ENCODE measurements at places on chromosomes 5 and 9.

DNA sequence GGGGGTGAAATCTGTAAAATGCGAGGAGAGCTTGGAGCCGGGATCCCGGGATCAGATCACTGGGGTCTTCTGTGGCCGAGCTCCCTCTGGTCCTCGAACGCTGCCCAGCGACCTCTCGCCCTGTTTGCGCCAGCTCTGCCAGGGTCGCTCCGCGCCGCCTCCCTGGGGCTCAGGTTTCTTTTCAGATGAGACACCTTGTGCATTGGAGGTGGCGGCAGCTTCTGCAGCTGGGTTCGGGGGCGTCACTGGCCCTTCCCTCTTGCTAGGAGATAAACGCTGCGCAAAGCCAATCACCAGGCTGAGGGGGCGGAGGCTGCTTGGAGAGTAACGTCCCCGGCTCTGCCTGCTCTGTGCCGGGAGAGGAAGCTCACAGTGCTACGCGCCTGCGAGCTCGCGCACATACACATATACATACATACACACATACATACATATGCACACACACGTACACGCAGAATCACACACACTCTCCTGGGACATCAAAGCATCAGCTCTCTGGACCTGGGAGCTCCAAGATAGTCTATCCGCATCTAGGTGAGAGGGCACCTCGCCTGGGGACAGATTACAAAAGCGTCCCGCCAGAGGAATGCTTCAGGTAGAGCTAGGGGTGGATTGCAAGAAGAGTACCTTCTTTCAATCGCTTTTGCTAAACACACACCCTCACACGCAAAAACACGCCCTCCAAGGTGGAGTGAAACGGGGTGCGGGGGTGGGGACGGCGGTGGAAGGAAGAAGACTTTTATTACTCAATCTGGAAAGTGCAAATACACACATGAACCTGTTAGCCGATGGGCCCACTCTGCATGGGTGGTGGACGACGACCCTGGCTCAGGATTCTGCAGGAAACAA, at the start of gene ST8SIA4:
ST8SIA4 (minus strand) TSS at position 244 of the 849 bp plus-strand sequence. CDS start 327 bp downstream, outside the sequence.
- peak within 1 kb of the TSS; percentile 94 for H3K27ac ChIP-seq
- peaks cover 22% of the 10 kb centered on the region for H3K36me3 ChIP-seq
- H3K27me3 ChIP-seq, result no peaks in the 10 kb centered on the region
- H3K4me3 ChIP-seq, result peak within 1 kb of the TSS; percentile 93
- DNase-seq, result peak; percentile 96

GRCh38 chr5:10578869-10579268, 15.0 kb downstream of the ANKRD33B start:
- no peaks in the 10 kb centered on the region for H3K36me3 ChIP-seq
- peaks cover 3% of the 10 kb centered on the region for H3K27me3 ChIP-seq
- peaks cover 31% of the 10 kb centered on the region for H3K4me1 ChIP-seq

DNA sequence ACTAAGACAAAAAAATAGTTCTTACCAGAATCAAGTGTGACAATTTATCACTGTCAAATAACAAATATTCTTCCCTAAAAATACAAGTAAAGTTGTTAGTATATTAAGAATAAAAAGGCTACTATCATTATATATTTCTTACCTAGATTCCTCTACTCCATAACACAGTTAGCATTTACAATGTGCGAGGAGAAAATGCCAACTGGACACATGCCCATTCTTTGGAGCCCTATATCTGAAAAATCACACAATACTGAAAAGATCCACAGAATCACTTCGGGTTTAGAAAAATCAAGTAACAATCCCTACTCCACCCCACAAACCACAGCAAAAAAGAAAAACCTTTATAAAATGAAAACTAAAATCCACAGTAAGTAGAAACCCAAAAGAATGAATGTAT, 70.9 kb downstream of the PKD2L2 start:
- peaks cover 36% of the 10 kb centered on the region for H3K36me3 ChIP-seq
- no peaks in the 10 kb centered on the region for H3K27me3 ChIP-seq
- H3K27ac ChIP-seq, result no peak overlapping the region

GRCh38 chr9:97985058-97985861, 2.1 kb downstream of the ANP32B start:
- H3K36me3 ChIP-seq, result peaks cover 25% of the 10 kb centered on the region
- H3K4me1 ChIP-seq, result peaks cover 64% of the 10 kb centered on the region

DNA sequence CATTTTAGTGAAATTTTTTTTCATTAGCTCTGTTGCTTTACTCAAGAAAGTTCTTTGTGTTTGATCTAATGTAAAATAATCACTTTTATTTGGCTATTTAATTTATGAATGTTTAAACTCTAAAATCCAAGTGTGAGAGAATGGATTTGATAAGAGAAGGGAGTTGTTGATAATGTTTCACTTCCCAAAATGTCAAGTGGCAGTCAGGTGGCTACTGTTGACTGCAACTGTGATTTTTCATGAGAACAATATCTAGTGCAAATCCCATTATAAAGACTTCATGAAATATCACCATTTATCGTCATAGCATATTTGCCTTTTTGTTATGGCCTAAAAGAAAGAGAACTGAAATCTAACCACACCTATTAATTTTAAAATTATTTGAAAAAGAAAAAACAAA, 118.3 kb upstream of the SNX2 start:
- no peaks in the 10 kb centered on the region for H3K4me1 ChIP-seq
- no peaks in the 10 kb centered on the region for H3K36me3 ChIP-seq
- no peak overlapping the region for H3K4me3 ChIP-seq
- no peak for DNase-seq

DNA sequence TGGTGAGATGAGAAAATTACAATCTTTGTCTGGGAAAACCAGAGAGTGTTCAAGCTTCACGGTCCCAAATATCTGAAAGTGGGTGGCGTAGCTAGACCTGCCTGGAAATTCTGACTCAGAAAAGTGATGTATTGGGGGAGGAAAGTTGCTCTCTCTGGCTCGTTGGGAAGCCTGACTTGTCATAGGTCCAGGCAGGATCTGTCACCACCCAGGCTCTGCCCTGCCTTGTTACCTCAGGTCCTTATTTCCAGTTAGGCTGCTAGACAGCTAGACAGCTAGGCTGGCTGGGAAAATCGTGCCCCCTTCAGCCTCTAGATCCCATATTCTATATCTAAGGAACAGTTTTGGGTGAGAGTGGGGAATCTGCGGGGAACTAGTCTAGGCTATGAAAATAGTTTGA, 41.0 kb upstream of the HCN1 start:
- H3K27me3 ChIP-seq, result no peaks in the 10 kb centered on the region
- H3K27ac ChIP-seq, result no peak overlapping the region
- no peak for DNase-seq
- H3K4me1 ChIP-seq, result no peaks in the 10 kb centered on the region
- H3K4me3 ChIP-seq, result no peak overlapping the region

- H3K36me3 ChIP-seq, result peaks cover 74% of the 10 kb centered on the region
- no peak for DNase-seq
- H3K4me3 ChIP-seq, result no peak overlapping the region
- H3K4me1 ChIP-seq, result peaks cover 50% of the 10 kb centered on the region
- H3K27me3 ChIP-seq, result no peaks in the 10 kb centered on the region
- H3K27ac ChIP-seq, result no peak overlapping the region
Measured at GRCh38 chr5:80128141-80128540, 93.0 kb downstream of the THBS4 start.

DNA sequence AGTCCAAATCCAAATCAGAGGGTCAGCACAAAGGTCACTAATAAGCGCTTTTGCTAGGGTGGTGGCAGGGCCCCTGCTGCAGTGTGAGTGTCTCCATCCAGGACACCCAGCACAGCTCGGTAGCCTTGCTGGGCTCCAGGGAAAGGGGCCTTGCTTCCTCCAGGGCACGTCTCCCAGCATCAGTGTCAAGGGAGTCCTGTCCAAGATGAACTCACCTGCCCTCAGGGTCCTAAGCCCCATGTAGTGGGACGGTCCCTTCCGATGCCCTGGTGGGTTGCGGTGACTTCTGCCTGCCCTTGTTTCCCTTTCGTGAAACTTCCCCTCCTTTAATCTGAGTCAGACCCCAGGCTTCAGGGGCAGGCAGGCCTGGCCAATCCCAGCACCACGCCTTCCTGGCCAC, 101.7 kb downstream of the ZNF354C start:
- no peaks in the 10 kb centered on the region for H3K36me3 ChIP-seq
- H3K27ac ChIP-seq, result no peak overlapping the region
- DNase-seq, result no peak
- no peaks in the 10 kb centered on the region for H3K27me3 ChIP-seq
- H3K4me1 ChIP-seq, result no peaks in the 10 kb centered on the region

DNA sequence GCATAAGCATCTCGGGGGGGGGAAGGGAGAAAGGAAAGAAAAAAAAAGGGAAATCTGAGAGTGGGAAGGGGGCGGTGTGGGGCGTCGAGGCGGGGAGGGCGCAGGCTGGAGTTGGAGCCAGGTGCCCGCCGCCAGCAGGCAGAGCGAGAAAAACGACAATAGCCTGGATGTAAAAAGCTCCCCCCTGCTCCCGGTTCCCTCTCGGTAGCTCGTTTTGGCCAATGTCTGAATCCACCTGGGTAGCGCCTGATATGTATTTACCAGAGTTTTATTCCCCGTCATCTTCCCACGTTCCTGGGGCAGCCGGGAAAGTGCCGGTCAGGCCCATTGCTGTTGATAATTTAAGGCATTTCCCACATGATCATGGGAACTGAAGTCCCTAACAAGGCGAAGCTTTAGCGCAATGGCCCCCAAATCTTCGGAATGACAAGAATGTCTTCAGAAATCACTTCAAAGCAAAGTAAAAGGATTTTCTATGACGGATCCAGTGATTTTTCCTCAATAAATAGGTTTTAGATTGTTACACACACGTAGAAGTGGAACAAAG, 3.0 kb upstream of the OTP start:
- peaks cover 26% of the 10 kb centered on the region for H3K4me1 ChIP-seq
- H3K36me3 ChIP-seq, result peaks cover 11% of the 10 kb centered on the region
- peak overlapping the region; percentile 7 for H3K4me3 ChIP-seq
- DNase-seq, result no peak
- H3K27me3 ChIP-seq, result peaks cover 85% of the 10 kb centered on the region

Measured in activated CD4-positive, alpha-beta T cell treated with anti-CD3 and anti-CD28 coated beads, Interleukin-2, amount 10 ng/mL, durations not matched to agents 7 days and 5 days (primary cell).